ENCODE measurements at places on chromosomes 7 and 10.

DNA sequence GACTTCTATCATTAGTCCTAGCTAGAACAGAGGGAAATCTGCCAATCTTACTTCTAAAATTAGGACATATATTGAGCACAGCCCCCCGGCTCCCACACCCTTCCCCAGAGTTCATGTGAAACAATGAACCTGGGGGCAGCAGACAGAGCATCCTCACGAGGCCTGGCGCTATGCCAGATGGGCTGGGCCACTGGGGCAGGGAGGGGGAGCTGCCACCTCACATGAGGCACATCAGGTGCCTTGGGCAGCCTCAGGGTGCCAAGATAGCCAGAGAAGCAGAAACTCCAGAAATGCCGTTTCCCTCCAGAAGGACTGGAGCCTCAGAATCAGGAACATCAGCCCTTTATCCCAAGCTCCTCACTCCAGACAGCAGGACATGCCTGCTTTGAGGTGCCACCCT is 92.8 kb upstream of the LANCL2 start:
- DNase-seq, result no peak

DNA sequence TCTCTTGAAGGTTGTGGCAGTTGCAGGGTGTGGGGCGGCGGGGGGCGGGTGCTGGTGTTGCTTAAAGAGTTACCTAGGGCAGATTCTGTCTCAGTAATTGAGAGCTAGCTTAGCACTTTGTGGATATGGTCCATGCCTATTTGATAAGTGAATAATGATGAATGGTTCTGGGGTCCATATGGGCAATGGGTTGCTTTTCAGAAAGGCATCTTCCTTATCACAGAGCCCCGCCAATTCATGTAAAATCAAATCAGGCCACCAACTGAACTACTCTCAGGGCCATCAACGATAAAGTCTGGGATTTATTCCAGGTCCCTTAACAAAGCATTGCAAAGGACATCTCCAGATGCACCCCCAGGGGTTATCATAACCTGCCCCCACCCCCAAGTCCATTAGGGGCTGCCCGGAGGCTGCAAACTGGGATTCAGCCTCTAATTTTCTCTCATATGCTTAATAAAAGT is 1.8 kb upstream of the PRRT4 start:
- no peak for DNase-seq

DNA sequence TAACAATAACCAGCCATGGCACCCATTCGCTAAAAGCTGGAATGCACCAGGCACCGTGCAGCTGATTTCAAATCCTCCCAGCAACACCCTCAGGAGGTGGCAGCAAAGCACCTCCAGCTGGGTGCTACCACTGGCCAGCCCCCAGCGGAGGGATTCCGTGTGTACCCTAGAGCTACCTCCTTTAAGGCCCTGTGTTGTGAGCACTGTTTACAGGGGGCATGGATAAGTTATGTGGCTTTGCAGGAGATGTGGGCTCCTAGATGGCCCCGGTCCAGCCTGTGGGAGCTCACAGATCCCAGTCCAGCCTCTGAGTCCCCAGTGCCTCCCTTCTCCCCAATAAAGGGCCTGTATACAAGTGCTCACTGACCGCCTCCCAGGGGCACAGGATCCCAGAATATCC is 27.1 kb downstream of the TNRC18 start:
- DNase-seq, result peak; percentile 61

DNA sequence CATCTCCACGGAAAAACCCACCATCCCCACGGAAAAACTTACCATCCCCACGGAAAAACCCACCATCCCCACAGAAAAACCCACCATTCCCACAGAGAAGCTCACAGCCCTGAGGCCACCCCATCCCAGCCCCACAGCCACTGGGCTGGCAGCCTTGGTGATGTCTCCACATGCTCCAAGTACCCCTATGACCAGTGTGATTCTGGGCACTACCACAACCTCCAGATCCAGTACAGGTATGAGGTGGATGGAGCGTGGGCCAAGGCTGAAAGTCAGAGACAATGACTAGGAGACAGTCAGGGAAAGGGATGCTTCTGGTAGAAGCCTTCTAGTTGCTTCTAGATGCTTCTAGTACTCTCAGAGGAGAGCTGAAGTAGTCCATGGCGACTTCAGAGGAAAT is 19.6 kb downstream of the ZAN start:
- DNase-seq, result no peak

DNA sequence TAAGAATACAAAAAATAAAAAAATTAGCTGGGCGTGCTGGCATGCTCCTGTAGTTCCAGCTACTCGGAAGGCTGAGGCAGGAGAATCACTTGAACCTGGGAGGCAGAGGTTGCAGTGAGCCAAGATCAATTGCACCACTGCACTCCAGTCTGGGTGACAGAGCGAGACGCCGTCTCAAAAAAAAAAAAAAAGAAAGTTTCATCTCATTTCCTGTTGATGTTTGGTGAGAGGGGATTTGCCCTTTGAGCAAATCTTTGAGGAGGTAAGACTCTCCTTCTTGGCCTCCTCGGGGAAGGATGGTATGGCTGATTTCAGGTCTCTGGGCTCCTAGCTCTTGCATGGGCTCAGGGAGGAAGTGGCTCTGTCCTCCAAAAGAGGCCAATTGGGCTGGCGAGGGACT is 3.6 kb upstream of the GRID2IP start:
- no peak for DNase-seq

DNA sequence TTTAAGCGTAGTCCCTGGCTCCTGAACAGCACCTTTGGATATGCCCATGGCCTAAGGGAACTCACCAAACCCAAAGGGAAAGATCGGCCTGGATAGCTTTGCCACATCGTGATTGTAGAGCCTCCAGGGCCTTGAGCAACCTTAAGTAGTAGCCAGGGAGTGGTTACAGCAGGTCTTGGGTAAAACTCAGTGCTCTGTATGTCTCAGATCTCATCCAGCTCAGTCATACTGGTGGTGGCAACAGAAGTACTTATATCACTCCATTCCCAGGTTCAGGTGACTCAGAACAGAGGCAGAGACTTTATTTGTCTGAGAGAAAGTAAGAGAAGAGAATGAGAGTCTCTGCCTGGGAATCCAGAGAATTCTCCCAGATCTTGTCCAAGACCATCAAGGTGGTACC is 39.1 kb upstream of the AASS start:
- no peak for DNase-seq

DNA sequence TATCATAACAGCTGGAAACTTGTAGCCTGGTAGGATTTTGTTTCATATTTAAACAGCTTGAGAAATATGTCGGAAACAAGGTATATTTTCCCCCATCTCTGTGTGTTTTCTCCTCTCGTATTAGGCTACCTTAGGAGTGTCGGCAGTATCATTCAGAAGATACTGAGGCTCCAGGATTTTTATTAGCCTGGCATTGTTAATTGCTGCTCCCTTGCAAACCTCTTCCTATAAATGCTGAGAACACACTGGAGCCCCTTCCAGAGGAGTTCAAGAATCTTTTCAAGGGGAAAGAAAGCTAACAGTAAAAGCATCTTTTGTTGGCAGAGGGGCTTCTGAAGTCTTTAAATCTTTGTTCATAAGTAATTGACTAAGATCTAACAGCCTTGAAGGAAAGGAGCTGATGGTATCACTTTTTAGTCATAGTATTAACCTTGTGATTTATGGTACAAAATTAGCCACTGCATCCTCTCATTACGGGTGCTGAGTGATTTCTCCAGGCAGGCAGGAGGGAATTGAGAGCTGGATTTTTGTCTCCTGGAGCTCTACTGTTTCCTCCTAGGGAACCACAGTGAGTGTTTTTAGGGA is 998.7 kb downstream of the LRMDA start:
- DNase-seq, result no peak

DNA sequence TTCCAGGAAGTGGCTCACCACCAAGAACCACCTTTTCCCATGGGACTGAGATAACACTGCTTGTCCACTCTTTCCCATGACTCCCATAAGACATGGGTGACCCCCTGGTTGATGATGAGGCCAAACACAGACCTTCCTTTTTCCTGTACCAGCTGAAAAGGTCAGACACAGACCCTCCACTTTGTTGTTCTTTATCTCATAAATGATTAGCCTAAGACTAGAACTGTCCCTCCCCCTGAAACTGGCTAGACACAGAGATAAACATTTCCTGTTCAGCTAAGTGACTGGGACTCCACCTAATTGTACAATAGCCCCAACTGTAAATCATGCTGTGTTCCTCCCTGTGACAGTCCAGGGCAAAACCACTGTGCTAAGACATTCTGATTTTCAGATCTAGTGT is 8.2 kb upstream of the NRG3 start:
- no peak for DNase-seq

DNA sequence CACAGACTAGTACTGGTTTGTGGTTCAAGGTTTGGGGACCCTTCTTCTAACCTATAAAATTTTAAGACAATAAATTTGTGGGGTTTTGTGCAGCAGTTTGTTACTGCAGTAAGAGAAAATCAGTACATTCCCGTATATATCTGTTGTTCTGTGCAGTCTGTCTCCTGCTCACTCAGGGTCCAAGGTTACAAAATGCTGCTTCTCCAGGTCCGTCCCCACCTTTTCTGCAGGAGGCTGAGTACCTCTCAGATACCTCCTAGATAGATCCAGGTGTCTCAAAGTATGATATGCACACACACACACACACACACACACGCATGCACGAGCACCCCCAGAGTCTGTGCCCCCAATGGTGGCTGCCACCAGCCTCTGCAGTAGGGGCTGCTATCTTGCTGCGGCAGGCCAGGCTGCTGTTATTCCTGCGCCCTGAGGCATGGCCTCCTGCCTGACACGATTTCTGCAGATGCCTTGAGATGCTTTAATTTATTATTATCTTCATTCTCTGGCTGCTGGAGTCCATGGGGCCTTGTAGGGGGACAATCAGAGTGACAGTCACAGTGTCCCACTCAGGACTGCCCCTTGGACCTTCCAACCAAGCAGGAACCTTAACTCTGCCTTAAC is 25.2 kb upstream of the ASL start:
- DNase-seq, result no peak

- DNase-seq, result peak; percentile 46
Measured at GRCh38 chr7:38222481-38223096, 44.5 kb downstream of the STARD3NL start.

DNA sequence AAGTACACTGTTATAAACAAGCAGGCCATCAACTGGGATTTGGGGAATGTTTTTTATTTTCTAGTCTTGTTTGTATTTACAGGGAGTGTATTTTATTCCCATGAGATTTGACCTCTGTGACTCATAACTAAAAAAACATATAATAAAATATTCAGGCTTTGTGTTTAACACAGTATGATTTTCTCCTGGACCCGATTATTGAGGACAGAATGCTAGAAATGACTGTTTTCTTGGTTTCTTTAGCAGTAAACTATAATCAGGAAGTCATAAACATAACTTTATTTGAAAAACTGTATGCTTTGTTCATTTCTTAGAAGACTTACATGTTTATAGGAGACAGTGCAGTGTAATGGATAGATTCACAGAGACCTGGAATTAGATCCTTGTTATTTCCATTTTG is 2.1 kb downstream of the NHLRC2 start:
- no peak for DNase-seq

DNA sequence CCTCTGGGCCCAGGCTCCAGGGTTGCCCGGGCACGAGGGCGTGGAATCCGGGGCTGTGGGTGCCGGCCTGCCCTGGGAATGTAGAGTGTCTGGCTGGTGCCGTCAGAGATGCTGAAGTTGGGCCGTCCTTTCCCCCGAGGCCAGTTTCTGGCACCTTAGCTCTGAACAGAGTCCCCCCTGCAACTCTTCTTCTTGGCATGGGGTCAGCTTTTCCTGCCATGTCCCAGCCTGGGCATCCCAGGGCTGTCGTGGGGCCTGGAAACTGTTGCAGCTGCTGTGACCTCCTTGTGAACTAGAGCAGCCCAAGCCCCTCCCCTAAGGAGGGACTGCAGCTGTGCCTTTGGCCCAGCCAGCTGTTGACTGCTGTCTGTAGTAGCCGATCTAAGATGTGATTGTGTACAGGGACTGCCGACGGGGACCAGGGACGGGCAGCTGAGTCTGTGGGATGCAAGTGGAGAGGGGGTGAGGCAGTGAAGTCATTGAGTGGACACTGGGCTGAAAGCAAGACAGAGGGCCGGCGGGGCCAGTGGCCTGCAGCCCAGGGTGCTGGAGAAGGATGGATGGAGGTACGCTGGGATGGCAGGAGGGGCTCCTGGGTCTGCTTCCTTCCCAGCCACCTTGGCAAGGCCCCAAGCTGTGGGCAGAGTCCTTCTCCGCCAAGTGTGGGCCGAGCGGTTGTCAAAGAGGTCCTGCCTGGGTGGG is 35.8 kb downstream of the GBX1 start:
- no peak for DNase-seq

DNA sequence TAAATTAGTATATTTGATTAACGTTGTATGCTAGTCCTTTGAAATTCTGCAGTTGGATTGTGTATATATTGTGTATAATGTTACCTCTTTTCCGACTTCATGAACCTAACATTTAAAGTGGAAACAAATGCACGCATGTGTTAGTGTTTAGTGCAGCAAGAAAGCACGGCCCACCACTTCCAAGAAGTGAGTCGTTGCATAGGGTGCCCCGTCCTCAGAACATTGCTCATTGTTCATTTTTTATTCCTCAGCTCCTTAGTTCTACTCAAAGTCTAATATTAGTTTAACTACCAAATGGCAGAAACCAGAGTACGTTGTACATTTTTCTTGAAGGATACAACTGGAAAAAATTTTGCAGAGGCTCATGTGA is 407.6 kb downstream of the AUTS2 start:
- DNase-seq, result no peak

GRCh38 chr7:75738604-75738974 is at the start of gene HIP1:
HIP1 (minus strand) TSS chr7:75738941; CDS start chr7:75738920, 21 bp downstream.
- no peak for DNase-seq

DNA sequence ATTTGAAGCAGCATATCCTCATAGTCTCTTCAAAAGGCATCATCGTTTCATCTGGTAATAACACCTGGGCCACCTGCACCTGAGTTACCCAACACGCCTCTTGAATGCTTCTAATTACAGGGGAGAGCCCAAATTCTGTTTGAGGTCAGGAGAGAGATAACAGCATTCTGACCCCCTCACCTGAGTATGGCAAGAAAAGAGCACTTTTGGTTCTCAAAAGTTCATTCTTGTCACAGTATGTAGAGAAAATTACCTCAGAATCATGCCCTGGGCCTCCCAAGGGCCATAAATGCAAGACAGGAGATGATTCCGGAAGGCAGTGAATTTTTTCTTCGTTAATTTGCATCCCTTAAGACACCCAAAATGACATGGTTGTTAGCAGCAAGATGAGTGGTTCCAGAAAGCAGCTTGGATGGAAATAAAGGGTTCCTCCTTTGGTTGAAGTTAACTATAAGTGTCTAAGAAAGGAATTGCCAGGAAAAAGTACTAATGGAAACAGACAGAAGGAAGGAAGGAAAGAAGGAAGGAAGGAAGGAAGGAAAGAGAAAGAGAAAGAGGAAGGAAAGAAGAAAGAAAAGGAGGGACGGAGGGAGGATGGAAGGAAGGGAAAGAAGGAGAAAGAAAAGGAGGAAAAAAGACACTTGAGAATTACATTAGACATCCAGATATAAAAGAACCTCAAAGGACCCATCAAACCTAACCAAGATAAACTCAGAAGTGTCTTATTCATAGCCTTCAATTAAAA is 228.4 kb upstream of the RHOBTB1 start:
- DNase-seq, result no peak

DNA sequence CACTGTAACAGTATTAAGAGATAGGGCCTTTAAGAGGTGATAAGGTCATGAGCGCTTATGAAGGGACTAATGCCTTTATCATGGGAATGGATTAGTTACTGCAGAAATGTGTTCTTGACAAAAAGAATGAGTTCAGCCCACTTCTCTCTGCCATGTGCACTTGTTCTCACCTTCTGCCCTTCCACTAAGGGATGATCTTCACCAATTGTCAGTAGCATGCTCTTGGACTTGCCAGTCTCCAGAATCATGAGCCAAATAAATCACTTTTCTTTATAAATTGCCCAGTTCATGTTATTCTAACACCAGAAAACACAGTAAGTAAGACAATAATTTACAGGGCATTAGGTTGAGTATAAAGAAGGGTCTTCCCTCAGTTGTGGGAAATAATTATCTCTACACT is 189.1 kb downstream of the CRPPA start:
- no peak for DNase-seq

All from activated CD4-positive, alpha-beta T cell treated with anti-CD3 and anti-CD28 coated beads for 4 hours (primary cell).